CD4-positive, alpha-beta T cell treated with Interleukin-10 for 1 hour (primary cell): ENCODE measurements at places on chromosomes 5 and 9.
A peak's percentile ranks its signal among the peaks of the same experiment; 100 is the strongest.

DNA sequence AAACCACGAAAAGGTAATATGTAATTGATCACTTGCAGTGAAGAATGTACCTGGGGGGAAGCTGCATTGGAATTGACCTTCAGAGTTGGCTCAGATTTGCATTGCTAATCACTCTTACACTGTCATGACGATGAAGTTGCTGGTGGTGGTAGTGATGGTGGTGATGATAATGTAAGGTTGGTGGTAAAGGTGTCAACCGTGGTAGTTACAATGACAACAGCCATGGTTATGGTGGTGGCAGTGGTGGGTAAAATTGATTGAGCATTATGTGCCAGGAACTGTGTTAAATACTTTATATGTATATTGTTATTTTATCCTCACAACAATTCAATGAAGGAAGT, 282.4 kb downstream of the NR3C1 start:
- DNase-seq = peak; percentile 21

GRCh38 chr5:96340357-96340756, 92.7 kb downstream of the PCSK1 start:
- DNase-seq = no peak

GRCh38 chr5:84231433-84231832, 153.2 kb downstream of the EDIL3 start:
- DNase-seq = no peak

DNA sequence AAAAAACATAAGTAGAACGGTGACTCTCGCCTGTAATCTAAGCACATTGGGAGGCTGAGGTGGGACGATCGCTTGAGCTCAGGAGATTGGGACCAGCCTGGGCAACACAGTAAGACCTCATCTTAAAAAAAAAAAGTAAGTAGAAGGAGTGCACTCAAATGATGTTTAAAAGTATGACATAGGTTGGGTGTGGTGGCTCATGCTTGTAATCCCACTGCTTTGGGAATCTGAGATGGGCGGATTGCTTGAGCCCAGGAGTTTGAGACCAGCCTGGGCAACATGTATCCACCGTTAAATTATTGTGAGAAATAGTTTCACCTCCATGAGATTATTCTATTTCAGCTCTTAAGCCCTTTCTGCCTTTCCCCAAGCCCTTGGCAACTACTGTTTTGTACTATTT, 11.2 kb downstream of the DENND4C start:
- DNase-seq = no peak

GRCh38 chr9:77170991-77171699, 6.2 kb upstream of the VPS13A start:
- DNase-seq = no peak

- DNase-seq = no peak
These were observed 877.9 kb upstream of the WWC1 start for GRCh38 chr5:167413506-167413905.

GRCh38 chr5:14183187-14183939, 40.2 kb downstream of the TRIO start:
- no peak for DNase-seq

- no peak for DNase-seq
These were observed 34.9 kb downstream of the LURAP1L start for GRCh38 chr9:12809720-12810119.

- DNase-seq = no peak
These were observed 340.9 kb downstream of the EFNA5 start for GRCh38 chr5:107329850-107330249.

- DNase-seq = no peak
These were observed 93.3 kb downstream of the SVEP1 start for GRCh38 chr9:110486218-110486617.

GRCh38 chr5:95630394-95630917, 10.6 kb downstream of the GPR150 start:
- no peak for DNase-seq

DNA sequence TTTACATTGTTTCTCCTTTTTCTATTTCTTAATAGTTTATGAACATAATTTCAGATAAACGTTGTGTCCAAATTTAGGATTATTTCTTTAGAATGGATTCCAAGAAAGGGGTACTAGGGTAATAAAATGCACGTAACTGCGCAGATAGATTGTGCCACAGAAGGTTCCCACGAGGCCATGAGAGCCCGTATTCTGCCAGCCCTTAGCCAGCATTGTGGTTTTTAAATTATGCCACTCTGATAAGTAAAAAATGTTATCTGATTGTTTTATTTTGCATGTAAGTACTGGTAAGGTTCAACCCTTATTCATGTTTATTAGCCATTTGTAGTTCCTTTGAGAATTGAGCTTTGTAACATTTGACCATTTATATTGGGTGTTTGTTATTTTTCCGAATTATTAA, 88.7 kb downstream of the PRKACG start:
- DNase-seq = no peak

- no peak for DNase-seq
These were observed 46.0 kb downstream of the CDO1 start for GRCh38 chr5:115770466-115770865.

DNA sequence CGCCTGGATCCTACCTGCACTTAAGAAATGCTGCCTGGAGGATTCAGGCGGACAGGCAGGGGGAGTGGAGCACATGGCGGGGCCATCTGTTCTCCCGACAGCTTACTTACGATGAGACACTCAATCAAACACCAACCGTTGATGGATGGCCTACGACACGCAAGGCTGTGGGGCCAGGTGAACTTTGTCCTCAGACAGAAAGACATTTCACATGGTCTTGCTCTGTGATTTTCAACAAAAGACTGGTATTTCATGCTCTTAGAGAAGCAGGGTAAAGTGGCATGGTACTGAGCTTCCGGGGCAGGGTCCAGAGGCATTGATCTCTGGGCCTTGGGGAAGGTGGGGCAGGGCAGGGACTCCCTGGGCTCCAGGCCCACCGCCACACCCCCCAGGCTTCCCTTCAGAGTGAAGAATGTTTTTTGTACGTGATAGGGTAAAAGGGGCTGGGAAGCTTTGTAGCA, 9.1 kb upstream of the OLFM1 start:
- DNase-seq = no peak

GRCh38 chr5:81604193-81604592, 146.7 kb downstream of the SSBP2 start:
- DNase-seq = no peak

DNA sequence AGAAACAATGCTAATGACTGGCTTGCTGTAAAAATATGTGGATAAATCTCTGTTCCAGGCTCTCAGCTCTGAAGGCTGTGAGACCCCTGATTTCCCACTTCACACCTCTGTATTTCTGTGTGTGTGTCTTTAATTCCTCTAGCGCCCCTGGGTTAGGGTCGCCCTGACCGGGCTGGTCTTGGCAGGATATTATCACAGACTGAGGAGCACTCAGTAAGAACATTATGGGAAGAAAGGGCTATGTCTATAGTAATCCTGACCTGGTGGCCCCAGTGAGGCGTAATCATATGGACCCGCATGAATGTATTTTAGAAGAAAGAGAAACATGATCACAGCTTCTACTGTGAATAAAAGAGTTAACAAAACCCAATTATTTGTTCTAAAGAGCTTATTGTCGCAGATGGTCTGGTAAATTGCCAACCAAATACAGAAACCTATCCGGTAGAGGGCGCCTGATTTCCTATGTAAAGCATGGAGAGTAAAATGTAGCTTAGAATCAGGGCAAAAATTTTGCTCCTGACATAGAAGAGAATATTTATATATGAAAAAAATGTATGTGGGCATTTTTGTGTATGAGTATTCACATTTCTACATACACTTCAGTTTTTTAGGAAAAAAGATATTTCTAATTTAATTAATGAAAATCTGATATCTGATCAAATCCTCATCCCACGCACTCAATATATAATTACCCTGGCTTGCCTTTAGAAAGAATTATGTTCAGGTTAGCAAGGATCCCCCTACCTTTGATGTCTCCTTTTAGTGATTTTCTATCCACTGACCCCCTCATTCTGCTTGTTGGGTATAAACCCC, 5.8 kb upstream of the IFNA1 start:
- peak; percentile 60 for DNase-seq

DNA sequence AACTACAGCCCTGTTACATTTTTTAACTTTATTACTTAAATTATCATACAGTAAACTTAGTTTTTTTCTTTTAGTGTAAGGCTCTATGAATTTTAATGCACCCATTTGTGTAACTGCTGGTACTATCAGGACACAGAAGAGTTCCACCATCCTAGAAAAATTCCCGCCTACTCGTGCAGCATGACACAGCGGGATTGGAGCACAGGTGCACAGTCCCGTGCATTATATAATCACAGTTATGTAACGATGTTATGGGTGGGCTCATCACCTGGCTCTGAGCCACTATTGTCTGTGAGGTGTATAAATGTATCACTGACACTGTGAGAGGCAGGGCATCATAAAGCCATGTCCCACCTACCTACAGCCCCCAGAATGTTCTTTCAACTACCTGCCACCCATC, 80.7 kb downstream of the DRD1 start:
- no peak for DNase-seq

DNA sequence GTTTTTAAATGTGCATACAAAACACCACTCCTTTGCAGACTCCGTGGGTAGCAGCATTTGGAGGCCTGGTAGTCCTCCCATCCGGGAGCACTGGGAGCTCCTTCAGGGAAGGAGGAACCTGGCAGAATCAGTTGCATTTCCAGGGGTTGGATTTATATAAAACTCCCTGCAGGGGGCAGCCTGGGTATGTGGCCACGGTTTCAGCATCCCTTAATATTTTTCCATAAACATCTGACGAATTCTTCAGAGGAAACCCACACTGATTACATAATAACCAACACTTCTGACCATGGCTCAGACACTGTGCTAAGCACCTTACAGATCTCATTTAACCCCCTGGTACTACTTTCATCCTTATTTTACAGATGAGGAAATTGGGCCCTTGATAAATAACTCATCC, 6.1 kb upstream of the AFAP1L1 start:
- DNase-seq = no peak

GRCh38 chr5:168327451-168327850, 36.0 kb downstream of the WWC1 start:
- DNase-seq = no peak

DNA sequence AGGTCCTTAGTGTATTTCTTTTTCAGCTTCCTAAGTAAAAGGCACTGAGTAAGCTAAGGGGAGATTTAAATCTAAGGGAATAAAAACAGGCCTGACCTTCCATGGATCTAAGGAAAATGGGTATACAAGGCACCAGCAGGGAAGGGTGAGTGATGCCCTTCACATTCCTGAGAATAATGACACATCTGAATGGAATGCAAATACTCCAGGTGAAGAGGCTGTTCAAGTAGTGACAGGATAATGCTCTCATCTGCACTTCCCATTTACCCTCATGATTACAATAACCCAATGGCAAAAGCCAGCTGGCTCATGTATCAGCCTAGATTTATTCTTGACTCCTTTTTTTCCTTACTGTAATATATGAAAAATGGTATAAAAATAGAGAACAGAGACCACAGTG, 216.2 kb upstream of the ACTBL2 start:
- no peak for DNase-seq
